NCI-H2171 treated with DMSO at 0.1 percent for 48 hours (cell line): ENCODE measurements at places on chromosomes 16 and 17.
A peak's percentile ranks its signal among the peaks of the same experiment; 100 is the strongest.

GRCh38 chr17:67203818-67204217, 41.2 kb downstream of the HELZ start:
- no peak for DNase-seq

- DNase-seq: no peak
Measured at GRCh38 chr17:13437966-13438779, 163.6 kb downstream of the HS3ST3A1 start.

GRCh38 chr17:58694826-58695225, 2.4 kb downstream of the RAD51C start:
- DNase-seq: no peak

DNA sequence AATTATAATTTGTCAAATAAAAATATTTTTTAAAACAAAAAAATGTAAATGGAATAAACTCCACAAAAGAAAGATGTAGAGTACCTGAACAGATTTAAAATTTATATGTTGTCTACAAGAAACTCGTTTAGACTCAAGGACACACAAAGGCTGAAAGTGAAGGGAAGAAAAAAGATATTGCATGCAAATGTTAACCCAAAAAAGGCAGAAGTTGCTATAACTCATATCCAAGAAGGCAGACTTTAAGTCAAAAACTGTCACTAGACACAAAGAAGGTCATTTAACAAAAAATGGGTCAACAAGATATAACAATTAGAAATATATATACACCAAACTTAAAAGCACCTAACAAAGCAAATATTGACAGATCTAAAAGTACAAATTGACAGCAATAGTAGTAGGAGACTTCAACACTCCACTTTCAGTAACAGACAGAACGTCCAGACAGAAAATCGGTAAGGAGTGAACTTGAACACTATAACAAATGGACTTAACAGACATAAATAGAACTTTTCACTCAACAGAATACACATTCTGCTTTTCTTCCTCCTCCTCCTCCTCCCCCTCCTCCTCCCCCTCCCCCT, 40.8 kb upstream of the MYLK3 start:
- no peak for DNase-seq

DNA sequence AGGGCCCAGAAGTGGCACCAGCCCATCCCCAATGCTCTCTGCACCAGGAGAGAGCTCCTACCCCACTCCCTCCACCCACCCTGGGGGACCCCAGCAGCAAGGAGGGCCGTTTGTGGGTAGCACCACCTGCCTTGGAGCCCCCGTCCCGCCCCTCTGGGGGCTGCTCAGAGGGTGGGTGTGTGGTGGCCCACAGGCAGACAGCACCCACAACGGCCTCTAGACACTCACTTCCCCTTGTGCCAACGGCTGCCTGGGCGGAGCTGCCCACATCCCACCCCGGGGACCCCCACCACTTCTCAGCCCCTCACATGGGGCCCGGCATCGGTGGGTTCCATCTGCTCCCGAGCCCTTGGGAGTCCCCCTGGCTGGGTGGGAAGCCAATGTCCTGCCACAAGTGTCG, 33.3 kb downstream of the BAHCC1 start:
- DNase-seq: no peak

DNA sequence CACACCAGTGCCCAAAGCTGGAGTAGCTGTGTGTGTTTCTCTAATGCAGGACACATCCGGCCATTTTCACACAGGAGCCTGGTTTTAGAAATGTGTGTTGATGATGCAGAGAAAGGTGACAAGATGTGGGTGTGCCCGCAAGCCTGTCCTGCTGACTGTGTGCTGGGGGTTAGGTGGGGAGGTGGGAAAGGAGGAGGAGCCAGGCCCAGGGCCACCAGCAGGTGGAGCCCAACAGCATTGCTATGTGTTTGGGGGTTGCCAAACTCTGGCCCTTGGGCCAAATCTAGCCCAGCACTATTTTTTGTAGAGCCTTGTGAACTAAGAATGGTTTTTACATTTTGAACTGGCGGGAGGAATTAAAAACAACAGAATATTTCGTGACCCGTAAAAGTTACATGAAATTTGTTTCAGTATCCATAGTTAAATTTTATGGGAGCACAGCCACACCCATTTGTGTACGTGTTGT, 61.7 kb upstream of the LGALS9 start:
- DNase-seq: no peak

DNA sequence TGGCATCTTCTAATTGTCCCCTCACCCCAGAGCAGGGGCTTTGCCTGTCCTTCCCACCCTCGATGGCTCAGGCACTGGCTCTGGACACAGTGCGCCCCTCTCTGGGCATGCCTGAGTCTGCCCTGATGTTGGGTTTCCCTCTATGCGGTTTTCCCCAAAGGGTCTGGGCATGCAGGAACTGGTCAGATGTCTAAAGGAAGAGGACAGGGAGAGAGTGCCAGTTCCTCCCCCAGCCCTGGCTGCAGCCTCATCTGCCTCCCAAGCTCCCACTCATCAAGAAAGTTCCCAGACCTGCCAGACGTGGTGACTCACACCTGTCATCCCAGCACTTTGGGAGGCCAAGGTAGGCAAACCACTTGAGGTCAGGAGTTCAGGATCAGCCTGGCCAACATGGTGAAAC, 41.3 kb upstream of the PABPN1L start:
- no peak for DNase-seq

- no peak for DNase-seq
Measured at GRCh38 chr17:17050346-17051345, 8.4 kb downstream of the MPRIP start.

- DNase-seq: peak; percentile 93
Measured at GRCh38 chr16:48531011-48531962, 78.7 kb downstream of the N4BP1 start.

GRCh38 chr16:71501547-71501946, 12.4 kb upstream of the ZNF19 start:
- DNase-seq: no peak

DNA sequence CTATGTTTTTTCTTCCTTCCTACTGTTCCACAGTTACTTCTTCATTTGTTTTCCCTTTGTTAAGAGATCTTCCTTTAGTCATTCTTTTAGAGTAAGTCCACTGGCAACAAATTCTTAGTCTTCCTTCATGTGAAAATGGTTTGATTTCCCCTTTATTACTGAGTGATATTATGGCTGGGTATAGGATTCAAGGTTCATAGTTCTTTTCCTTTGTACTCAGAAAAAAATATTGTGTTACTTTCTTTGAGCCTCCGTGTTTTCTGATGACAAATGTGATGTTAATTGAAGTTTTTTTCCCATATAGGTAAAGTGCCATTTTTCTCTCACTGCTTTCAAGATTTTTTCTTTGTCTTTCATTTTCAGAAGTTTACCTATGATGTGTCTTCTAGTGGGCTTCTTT, 283.1 kb upstream of the TBX2 start:
- no peak for DNase-seq

GRCh38 chr16:88968589-88969280, 8.3 kb downstream of the CBFA2T3 start:
- DNase-seq: no peak

GRCh38 chr16:65745-66144, 6.7 kb downstream of the RHBDF1 start:
- DNase-seq: peak; percentile 61

GRCh38 chr17:37494401-37494831, 4.7 kb downstream of the DUSP14 start:
- DNase-seq: no peak

DNA sequence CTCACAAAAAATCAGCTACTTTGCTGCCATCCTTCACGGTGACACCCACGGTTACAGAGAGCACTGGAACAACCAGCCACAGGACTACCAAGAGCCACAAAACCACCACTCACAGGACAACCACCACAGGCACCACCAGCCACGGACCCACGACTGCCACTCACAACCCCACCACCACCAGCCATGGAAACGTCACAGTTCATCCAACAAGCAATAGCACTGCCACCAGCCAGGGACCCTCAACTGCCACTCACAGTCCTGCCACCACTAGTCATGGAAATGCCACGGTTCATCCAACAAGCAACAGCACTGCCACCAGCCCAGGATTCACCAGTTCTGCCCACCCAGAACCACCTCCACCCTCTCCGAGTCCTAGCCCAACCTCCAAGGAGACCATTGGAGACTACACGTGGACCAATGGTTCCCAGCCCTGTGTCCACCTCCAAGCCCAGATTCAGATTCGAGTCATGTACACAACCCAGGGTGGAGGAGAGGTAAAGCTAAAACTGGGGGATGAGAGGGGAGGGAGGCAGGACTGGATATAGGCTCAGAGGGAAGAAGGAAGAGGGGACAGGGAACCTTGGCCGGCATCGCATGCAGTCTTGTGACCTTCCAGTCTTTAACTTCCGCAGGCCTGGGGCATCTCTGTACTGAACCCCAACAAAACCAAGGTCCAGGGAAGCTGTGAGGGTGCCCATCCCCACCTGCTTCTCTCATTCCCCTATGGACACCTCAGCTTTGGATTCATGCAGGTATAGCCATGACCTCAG, 581 bp downstream of the CD68 start:
- DNase-seq: no peak

DNA sequence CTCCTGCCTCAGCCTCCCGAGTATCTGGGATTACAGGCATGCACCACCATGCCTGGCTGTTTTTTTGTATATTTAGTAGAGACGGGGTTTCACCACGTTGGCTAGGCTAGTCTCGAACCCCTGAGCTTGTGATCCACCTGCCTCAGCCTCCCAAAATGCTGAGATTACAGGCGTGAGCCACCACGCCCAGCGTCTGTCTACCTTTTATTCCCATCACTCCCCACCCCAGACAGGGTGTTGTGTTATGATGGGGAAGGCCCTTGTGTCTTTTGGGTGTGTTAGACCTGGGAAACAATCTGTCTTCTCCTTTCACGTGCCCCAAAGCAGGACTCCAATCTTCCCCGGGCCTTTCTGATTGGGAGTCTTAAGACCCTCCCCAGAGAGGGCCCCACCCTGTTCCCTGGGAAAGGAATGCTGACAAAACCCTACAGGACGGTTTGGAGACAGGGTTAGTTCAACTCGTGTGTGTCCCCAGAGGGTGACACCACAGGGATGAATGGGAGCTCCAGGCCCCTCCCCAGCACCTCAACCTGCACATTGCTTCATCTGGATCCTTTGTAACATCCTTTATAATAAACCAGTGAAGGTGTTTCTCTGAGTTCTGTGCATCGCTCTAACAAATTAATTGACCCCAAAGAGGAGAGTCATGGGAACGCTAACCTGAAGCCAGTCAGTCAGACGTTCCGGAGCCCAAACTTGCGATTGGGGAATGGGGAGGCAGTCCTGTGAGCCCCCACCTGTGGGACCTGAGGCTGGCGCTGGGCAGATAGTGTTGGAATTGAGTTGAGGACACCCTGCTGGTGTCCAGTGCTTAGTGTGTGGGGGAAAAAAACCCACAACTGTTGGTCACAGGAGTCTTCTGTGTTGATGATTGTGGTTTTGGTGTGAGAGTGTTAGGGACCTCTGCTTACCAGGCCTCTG, 3.2 kb upstream of the ELOB start:
- no peak for DNase-seq

- peak; percentile 83 for DNase-seq
Measured at GRCh38 chr17:42798383-42799380, at the start of the genes CNTD1 and COA3. CNTD1 (plus strand) TSS chr17:42798861; CDS start chr17:42799068, 207 bp downstream. COA3 (minus strand) TSS chr17:42798704; CDS start chr17:42798681, 23 bp downstream.

DNA sequence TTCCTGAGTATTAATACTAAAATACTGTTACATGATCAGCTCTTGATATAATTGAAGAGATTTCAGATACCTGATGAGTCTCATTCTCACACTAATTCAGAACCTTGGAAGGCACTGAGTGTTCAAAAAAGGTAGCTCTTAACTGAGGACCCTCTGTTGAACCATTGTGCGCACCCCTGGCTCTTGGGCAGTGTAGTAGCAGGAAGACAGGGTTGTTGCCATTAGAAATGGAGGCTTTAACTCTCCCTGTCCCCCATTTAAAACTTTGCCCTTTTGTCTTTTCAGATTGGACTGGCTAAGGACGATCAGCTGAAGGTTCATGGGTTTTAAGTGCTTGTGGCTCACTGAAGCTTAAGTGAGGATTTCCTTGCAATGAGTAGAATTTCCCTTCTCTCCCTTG, 1.8 kb downstream of the EIF1 start:
- DNase-seq: no peak

DNA sequence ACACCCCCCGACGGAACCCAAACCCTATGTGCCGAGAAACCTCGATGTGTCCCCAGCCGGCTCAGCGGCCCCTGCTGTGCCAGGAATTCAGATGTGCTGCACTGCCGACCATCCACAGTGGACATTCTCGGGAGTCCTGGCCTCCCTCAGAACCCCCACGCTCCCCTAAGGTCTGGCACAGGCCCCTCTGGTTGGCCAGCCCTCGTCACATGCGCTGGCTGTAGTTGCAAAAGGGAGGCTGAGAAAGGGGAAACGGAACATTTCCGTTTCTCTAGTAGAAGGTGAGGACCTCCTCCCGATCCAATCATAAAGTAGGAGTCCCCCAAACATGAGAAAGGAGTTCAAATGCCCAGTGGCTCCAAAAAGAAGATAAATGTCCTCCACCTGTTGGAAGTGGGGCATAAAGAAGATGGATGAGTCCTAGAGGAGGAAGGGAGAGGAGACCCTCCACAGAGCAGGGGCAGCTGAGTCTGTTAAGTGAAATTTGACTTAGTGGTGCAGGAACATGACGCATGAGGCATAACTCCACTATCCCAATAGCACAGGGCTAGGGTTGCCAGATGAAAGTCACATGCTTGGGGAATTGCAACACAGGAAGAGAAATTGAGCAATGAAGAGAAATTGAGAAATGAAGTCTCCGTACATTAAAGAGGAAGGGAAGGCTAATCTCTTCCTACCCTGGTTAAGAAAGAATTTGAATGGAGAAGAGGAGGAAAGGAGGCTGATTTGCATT, 49.3 kb upstream of the WSB1 start:
- no peak for DNase-seq

GRCh38 chr16:30395155-30395991, at the start of gene ZNF48:
ZNF48 (plus strand) TSS chr16:30395420; CDS start chr16:30395795, 375 bp downstream.
- peak; percentile 83 for DNase-seq

GRCh38 chr16:17171250-17172143, 299.3 kb downstream of the XYLT1 start:
- no peak for DNase-seq

- no peak for DNase-seq
Measured at GRCh38 chr16:72961863-72962262, 86.1 kb downstream of the ZFHX3 start.

DNA sequence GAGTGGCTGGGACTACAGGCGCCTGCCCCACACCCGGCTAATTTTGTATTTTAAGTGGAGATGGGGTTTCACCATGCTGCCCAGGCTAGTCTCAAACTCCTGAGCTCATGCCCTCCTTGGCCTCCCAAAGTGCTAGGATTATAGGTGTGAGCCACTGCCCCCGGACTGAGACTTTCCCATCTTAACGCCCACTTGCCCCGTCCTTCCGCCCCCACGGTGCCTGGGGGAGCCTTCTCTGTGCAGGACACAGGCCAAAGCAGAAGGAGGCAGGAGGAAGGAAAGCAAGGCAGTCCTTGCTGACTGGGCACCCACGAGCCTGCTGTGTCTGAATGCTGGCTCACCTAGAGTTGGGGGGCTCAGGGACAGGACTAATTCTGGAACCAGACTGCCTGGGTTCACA, 17.6 kb upstream of the GNG13 start:
- DNase-seq: no peak

GRCh38 chr17:79871131-79871530, 31.9 kb upstream of the CBX4 start:
- DNase-seq: no peak

GRCh38 chr17:37841232-37841631, 83.0 kb upstream of the TBC1D3K start:
- no peak for DNase-seq
